Stimulated activated CD8-positive, alpha-beta memory T cell treated with anti-CD3 and anti-CD28 coated beads, Interleukin-12 subunit alpha, Interleukin-12 subunit beta, amount 100 ng/mL, for 4 hours (primary cell): ENCODE measurements at places on chromosomes 6 and 20.

DNA sequence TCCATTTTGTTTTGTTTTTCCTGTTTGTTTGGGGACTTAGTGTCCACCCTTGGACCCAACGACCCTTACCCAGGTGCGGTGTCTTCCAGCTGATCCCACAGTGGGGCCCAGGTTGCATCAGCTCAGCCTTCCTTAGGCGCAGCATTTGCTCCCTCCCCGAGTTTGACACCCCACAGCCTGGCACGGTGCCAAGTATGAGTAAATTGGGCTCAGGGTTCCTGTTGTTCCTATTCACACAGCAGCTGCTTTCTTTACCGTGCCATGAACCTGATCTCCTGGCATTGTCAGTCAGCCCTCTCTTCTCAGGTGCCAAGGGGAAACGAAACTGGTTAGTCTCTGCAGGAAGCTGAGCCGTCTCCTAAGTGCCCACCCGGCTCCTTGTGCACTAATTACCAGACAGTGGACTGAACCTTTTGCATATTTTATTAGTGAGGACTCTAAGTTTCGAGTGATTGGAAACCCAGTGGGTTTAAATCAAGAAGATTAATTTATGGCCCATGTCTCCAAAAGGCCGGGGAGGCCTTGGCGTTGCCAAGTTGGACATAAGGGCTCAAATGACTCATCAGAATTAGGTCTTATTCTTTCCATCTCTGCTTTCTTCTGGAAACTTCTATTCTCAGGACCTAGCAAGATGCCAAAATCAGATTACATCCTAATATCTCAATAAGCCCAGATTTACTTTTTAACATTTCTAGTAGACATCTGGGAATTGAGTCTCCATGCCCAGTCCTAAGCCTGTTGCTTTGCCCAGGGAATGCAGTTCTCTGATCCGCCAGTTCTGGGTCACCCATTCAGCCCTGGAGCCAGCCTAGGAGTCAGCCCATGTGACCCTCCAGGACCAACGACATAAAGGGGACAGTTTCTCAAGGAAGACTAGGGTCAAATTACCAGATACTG is 68.8 kb downstream of the TSHZ2 start:
- no peak for DNase-seq

DNA sequence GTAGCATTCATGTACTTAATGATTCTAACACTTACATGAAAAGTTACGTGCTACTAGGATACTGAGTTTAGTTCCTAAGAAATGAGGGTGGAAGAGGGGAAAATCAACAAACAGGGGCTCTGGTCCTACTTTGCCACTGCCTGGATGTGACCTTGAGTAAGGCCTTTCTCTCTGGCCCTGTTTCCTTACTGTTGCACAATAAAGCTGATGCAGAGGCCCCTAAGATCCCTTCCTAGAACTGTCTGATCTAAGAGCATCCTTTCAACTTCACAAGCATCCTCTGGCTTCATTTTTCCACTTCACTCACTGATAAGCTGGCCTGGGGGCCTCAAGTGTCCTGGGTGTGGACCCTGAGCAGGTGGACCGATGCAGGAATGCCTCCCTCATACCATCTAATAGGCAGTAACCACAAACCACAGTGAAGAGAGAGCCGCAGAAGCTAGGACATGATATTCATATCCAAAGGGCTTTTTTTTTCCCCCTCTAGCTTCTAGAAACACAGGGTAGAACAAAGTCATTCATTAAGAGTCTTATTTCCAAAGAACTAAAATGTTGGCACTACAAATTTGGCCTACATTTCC is 21.6 kb downstream of the FKBP1A start:
- DNase-seq, result no peak

DNA sequence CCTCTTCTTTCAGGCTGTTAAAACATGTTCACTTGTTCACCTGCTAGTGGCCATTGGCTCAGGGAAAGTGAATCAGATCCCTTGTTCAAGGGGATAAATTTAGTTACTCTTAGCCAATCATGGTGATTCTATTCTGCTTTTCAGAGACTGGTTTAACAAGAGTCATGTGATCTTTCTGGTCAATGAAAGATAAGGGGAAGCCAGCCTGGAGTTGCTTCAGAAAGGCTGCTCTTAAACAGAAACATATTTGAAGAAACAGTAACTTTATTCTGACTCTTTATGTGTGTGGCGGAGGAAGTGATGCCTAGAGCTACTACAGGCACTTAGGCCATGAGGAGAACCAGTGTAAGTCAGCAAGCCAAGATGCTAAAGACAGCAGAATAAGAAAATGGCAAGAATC is 28.1 kb upstream of the AHI1 start:
- no peak for DNase-seq

GRCh38 chr6:89604653-89605052 is 33.9 kb downstream of the LYRM2 start:
- DNase-seq, result no peak

DNA sequence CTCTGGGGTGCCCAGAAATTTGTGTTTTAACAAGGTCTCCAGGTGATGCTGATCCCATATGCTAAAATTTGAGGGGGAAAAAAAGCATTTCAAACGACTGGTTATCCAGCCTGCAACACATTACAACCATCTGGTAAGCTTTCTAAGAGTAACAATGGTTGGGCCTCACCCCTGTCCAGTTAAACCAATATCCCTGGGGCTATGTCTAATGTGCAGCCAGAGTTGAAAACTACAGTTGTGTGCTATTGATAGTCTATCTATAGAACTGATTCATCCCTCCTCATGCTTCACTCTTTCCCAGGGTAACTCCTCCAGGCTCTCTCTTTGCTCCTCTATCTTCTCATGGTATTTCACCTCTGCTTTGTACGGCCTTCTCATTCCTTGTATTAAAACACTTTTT is 458.3 kb downstream of the MMUT start:
- DNase-seq, result no peak

DNA sequence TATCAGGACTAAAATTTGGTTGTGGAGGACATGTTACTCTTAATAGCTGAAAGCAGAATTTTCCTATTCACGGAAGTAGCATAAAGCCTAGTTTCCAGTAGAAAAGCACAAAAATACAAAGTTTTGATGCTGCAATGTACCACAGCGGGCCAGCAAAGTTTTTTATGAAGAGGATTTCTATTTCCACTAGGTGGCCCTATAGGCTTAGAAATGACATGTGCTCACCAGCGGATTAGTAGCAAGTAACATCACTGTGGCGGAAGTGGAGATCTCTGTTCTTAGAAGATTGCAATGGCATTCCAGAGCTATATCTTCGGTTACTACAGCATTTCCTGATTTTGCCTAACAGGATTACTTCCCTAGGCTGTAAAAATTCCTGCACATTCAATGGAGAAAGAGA is 1219.0 kb upstream of the EYS start:
- no peak for DNase-seq
